CD4-positive, alpha-beta T cell treated with Interferon gamma for 1 hour (primary cell): ENCODE measurements at places on chromosomes 3 and 15.

GRCh38 chr3:184564685-184565385, 3.2 kb downstream of the EPHB3 start:
- DNase-seq = no peak

GRCh38 chr3:179732661-179733348, 80.0 kb downstream of the USP13 start:
- no peak for DNase-seq

DNA sequence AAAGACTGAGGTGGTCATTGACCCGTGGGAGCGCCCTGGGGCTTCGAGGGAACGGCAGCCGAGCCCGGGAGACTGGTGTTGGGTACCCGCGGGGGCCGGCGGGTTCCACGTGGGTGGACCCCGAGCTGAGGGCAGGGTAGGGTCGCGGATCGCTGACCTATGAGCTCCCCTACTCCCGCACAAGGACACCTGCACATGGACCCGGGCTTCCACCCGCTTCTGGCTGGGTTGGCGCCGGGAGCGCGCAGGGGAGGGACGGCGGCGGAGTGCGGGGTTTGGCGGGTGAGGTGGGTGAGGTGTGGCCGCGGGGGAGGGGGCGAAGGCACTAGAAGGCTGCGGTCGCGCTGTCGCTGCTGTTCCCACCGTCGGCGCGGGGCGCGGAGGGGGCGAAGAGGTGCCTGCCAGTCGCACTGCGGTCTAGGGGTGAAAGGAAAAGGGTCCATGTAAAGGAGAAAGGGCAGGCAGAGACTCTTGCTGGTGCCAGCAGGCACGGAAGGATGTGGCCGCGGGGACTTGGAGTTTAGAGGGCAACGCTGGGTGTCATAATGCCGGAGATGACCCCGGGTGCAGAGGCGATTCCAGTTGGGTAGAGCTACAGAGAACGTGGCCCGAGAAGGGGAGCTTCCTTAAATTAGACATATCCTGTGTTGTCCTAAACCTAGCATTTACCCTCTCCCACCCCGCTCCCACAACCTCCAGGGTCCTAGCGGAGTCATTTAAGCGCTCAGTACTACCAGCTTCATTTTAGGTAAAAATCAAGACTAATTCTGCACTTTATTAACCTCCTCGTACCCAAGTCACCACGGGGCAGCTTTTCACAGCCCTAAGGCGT, 245.9 kb upstream of the TOPAZ1 start:
- DNase-seq = no peak

- no peak for DNase-seq
Measured at GRCh38 chr15:35141743-35142471, 56.8 kb upstream of the NANOGP8 start.

DNA sequence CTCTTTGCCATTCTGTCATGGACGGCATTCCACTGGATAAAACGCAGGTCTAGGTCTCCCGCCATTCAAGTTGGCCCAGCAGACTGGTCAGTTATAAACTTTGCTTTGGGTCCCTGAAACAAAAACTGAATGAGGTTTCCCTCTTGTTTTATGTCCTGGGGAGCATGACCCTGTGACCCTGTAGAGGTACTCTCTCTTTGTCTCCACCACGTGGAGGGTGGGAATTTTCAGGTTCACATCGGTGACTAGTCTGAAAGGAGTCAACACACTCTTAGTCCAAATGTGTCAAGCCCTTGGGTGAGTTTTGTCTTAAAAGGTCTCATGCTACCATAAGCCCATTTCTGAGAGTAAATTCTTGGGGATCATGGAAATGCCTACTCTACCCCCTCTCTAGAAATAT, 139.9 kb downstream of the PLCH1 start:
- no peak for DNase-seq

- peak; percentile 26 for DNase-seq
Measured at GRCh38 chr3:38834110-38834509, 18.1 kb upstream of the SCN10A start.

DNA sequence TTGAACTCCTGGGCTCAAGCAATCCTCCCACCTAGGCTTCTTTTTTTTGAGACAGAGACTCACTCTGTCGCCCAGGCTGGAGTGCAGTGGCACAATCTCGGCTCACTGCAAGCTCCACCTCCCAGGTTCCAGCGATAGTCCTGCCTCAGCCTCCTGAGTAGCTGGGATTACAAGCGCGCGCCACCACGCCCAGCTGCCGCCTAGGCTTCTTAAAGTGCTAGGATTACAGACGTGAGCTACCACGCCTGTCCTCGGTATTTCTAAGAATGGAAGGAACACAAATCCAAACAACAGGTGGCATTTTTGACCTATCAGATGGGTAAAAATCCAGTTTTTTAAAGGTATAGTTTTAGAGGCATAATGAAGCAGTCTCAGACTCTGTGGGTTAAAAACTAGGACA, 113.8 kb downstream of the ANP32A start:
- no peak for DNase-seq

DNA sequence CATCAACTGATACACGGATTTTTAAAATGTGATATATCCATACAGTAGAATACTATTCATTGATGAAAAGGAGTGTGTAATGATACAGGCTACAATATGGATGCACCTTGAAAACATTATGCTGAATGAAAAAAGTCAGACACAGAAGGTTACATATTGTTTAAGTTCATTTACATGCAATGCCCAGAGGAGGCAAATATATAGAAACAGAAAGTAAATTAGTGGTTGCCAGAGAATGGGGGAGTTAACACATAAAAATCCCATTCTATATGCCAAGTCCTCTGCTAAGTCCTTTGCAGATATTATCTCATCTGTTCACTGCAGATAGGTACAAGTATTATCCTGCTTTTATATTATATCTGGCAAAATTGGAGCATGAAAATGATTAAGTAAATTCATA, 22.1 kb upstream of the CDIN1 start:
- no peak for DNase-seq

- peak; percentile 54 for DNase-seq
Measured at GRCh38 chr3:71504250-71505036, 79.1 kb downstream of the FOXP1 start.

DNA sequence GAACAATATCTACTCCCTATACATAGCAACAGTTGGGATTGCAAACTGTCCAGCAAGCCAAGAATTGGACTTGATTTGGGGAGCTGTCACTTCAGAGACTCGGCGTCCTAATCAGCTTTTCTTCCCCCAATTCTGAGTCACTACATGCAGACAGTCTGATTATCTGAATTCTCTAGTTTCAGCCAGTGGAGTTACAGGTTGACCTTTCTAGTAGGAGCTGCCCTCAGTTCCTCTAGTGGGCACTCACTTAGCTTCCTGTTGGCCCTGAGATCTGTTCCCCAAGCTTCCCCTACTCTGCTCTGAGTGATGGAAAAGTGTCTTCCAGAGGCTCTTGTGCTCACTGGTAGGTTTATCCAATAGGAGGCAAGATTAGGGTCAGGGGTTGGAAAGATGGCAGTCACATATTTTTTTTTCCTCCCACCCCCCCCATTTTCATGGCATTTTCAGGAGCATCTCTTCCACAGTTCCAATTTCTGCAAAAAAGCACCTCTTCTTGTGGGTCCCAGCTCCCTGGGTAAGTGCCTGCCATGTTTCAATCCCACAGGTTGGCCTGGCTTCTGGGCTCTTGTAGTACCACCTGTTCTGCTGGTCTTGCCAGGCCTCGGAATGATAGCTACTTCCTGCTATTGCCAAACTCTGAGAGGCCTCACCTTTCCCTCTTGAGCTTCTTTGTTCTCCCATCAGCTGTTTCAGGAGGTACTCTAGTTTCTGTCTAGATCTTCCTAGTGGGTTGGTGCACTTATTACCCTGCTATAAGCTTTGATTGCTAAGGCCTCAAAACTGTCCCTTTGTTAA, 182.2 kb downstream of the RAP2B start:
- no peak for DNase-seq

GRCh38 chr3:11095932-11096265, 58.4 kb upstream of the HRH1 start:
- DNase-seq = no peak
